ENCODE measurements at places on chromosomes 12 and 14. TPM values are rescaled to one million over a fixed set of nuclear protein-coding genes. Genes with fewer than 3 reads are reported as not detected.

DNA sequence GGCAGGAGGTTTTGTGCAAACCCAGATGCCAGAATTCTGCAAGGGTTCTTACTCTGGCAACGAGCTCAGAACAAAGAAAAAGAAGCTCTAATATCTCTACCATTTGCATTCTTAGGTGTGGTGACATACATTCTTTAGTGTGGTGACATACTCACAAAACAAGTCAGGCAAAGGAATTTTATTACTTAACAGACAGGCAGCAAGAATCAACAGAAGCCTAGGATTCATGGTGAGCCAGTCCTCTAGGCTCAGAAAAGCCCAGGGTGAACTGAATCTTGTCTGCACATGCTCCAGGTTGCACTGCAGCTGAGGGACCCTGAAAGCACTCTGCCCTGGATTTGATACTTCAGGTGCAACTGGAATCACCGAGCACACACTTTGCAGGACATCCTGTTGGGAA is 122.4 kb upstream of the PTPRQ start:
- DNase-seq, result peak; percentile 12

- DNase-seq, result no peak
Measured at GRCh38 chr12:26782372-26783130, 50.4 kb downstream of the ITPR2 start.

- DNase-seq, result no peak
Measured at GRCh38 chr14:61065656-61066055, 84.6 kb downstream of the SLC38A6 start.

DNA sequence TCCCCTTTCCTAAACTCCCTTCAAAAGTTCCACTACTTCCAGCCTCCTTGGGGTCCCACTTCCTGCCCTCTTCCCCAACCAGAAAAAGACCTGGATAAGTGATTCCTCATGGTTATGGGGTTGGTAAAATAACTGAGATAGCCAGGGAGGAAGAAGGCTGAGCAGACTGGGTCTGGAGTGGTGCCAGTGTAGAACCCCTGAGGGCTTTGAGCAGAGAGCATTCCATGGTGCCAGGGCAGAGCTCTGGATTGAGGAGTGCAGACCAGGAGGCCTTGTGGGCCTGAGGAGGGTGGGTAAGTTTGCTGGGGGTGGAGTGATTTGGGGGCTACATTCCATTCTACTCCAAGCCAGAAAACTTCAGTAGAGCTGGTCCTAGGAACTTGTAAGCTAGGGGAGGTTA is 9.5 kb upstream of the CISTR start:
- DNase-seq, result no peak

- DNase-seq, result no peak
Measured at GRCh38 chr12:123761841-123762714, at the start of gene DNAH10. DNAH10 (plus strand) TSS chr12:123762301; CDS start chr12:123762337, 36 bp downstream.

GRCh38 chr14:97401714-97402113 is 604.5 kb downstream of the VRK1 start:
- DNase-seq, result no peak

DNA sequence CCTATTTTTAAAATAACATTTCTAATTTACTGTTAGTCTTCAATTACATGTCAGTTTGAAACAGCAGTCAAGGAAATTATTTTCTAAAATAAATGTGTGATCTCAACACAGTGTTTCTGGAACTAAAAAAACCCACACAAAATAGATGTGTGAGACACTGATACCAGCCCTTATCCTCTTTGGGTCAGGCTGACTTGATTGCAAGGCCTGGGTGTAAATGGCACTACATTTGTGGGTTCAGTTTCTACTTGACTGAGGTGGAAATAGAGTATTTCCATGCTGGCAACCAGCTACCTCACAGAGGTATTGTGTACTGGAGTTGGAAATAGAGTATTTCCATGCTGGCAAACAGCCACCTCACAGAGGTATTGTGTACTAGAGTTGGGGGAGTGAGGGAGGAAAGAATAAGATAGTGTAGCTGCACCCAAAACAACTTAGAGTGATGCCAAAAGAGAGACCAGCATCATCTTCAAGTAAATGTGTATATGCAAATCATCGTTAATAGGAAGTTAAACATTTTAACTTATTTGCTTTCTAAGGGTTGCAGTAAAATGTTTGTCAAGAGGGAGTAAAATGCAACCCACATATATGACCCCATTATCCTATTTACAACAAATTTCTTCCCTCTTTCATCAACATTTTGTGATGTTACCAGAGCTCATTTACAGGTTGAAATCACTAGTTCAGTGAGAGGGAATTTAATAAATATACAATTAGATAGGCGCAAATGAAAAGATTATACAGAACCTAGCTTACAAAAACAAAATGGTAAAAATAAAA is 10.7 kb upstream of the LYZ start:
- DNase-seq, result no peak

GRCh38 chr12:94147387-94147990 is 888 bp upstream of the PLXNC1 start:
- no peak for DNase-seq

DNA sequence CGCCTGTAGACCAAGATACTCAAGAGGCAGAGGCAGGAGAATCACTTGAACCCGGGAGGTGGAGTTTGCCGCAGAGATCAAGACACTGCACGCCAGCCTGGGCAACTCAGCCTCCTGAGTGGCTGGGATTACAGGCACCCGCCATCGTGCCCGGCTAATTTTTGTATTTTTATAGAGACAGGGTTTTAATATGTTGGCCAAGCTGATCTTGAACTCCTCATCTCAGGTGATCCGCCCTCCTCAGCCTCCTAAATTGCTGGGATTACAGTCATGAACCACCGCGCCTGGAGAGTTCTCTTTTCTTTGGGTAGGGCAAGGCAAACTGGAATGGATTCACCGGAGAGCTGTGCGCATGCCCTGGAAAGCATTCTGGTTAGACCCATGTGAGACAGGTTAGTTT is 179.3 kb upstream of the ALG10B start:
- no peak for DNase-seq

- DNase-seq, result peak; percentile 70
Measured at GRCh38 chr14:33848706-33849454, 102.0 kb downstream of the EGLN3 start.

- DNase-seq, result no peak
Measured at GRCh38 chr14:101553931-101554330, 7.4 kb upstream of the DIO3 start.

DNA sequence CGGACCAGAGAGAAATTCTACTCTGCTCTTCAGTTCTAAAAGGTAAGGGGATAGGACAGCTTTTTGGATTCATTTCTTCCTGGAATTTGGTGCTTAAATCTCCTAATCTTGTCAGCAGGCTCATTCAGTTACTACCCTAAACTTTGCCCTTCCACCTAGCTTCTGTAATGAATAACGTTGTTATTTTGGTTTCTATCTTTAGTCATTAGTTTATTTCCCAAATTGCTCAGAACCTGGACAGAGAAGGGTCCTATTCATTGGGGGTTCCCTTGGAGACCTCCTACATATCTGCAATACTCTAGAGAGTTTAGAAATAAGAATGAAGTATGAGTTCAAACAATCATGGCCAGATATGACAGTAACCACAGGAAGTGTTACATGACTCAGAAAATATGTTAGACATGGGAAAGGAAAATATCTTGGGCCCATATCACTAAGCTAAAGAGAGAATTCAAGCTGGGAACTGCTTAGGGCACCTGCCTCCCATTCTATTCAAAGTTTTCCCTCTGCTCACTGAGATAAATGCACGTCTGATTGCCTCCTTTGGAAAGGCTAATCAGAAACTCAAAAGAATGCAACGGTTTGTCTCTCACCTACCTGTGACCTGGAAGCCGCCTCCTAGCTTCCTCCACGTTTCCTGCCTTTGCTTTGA is 87.9 kb downstream of the GAS2L3 start:
- no peak for DNase-seq

DNA sequence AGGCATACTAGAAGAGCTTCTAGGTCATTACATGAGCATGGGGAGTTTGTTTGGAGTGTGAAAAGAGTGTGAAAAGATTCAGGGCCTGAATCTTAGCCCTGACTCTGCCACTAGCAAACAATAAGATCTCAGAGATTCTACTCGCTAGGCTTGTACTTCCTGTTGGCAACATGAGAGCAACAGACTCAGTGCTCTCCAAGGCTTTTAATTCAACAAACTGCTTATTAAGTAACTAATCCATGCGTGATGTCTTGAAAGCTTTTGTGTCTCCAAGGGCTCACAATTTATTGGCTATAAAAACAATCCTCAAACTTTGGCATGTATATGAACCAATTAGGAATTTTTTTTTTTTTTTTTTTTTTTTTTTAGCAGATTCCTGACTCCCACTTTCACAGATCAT is 105.1 kb downstream of the STXBP6 start:
- DNase-seq, result no peak

DNA sequence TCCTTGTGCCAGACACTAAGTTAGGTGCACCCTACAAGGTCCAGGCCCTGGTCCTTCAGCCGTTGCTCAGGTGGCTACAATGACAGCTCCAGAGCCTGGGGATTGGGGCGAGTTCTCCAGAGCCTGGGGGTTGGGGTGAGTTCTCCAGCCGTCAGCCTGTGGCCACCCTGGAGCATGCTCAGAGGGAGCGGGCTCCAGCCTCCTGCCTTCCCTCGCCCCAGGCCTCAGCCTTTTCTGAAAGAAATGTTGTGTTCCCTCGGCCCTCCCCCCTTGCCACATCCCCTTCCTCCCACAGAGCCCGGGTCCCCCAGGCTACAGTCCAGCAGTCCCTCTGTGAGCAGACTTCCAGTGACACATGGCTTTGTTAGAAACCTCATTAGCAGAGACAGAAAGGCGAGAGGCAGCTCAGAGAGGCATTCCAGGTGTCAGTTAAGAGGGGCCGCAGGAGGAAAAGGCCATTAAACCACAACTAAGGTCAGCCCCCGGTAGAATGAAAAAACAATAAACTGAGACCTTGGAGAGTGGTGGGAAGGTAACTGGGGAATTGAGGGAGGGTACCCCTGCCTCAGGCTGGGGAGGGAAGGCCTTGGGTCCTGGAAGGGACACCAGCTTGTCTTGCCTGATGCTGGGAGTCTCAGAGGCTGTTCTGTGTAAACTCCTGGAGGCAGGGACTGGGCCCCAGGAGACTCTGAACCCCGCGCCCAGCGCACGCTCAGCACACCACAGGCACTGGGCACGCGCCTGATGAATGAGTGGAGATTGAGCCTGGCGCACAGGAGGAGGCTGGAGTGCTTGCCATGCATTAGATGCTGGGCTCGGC is 23.1 kb upstream of the COL2A1 start:
- no peak for DNase-seq

GRCh38 chr14:102507081-102507856 is 2.3 kb downstream of the ANKRD9 start:
- no peak for DNase-seq

DNA sequence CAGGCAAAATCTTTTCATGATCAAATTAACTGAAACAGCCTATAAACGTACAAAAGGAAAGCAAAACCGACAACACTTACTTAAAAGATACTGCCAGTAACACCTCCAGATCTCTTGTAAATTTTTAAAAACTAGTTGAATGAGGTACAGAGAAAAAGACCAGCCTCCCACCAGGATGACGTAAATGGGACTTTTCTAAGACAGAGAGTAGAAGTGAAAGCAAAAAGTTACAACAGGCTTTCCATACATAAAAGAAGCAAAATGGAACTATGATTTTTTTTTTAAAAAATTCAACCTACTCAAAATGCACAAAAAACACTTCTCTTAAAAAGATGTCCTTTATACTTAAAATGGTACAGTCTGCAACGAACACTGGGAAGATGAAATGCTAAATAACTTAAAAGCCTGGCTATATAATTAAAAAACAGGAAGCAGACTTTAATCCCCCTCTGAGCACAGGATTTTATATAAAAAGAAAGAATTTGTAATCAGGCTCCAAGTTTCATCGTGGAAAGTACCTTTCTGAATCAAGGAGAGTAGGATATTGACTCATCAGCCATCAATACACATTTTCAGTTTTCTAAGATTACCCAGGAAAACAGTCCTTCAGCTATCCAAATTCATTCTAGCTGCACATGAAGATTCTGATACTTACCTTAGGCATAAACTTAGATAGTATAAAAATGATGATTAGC is 14.2 kb upstream of the MYO1A start:
- no peak for DNase-seq

- peak; percentile 33 for DNase-seq
Measured at GRCh38 chr14:73723406-73723796, 9.2 kb upstream of the PNMA1 start.

- DNase-seq, result no peak
Measured at GRCh38 chr12:56062996-56063395, 17.0 kb upstream of the ERBB3 start.

DNA sequence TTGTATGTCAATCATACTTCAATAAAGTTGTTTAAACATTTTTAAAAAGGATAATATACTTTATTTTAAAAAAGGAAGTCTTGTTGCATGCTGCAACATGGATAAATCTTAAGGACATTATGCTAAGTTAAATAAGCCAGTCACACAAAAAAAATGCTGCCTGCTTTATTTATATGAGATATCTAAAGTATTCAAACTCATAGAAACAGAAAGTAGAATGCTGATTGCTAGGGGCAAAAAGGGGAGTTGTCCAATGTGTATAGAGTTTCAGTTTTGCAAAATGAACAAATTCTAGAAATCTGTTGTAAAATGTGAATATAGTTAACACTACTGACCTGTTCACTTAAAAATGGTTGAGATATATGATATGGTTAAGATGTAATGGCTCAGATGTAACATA is 8.7 kb downstream of the KLRC4 start:
- DNase-seq, result no peak

GRCh38 chr14:32070282-32070681 is 6.8 kb upstream of the ARHGAP5 start:
- no peak for DNase-seq

- DNase-seq, result no peak
Measured at GRCh38 chr12:25718081-25718731, 165.1 kb upstream of the LMNTD1 start.

- no peak for DNase-seq
Measured at GRCh38 chr12:127169321-127170181, 1097.4 kb upstream of the TMEM132C start.

The BMP4 gene
- total RNA-seq, result not detected

The IAPP gene
- not detected for total RNA-seq

The AICDA gene
- not detected for total RNA-seq

The TMTC1 gene
- 11.9 TPM for total RNA-seq

The FOS gene
- total RNA-seq, result 18.7 TPM

The ACOT4 gene
- 3.6 TPM for total RNA-seq
